ENCODE measurements at places on chromosomes 7 and 10. TPM values are rescaled to one million over a fixed set of nuclear protein-coding genes. Genes with fewer than 3 reads are reported as not detected.

GNG11 gene
- 0.68 TPM for total RNA-seq

FKBP6 gene
- not detected for total RNA-seq

- DNase-seq: no peak
These were observed 72.7 kb upstream of the MRLN start for GRCh38 chr10:59825932-59826331.

DNA sequence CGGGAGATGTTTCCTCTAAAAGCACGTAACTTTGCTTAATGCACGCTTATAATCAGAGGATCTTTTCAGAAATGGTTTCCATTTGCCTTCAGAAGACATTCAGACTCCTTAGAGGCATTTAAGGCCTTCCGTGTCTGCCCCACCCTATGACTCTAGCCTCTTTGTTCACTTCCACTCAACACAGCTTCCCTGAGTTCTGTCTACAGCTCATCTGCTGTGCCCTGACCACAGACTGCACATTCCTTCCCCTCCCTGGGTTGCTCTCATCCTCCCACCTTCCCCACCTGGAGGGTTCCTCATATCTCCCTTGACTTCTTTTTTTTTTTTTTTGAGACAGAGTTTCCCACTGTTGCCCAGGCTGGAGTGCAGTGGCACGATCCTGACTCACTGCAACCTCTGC, 16.6 kb downstream of the FBH1 start:
- no peak for DNase-seq

DNA sequence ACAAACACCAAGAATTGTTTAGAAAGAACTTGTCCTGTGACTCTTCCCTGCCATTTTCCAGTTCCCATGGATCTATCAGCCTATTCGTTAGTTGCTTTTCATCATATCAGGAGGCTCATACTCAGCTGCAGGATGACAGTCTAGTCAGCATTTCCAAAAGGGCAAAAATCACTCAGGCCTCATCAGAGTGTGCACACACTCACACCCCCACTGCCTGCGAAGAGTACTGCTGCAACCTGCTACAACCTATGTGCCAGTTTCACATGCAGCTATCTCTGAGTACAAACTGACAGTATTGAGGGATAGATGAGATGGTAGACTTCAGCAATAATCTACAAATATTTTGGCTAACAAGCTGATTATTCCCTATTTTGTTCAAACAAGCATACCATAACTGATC, 24.2 kb downstream of the CH25H start:
- DNase-seq: no peak

ZNF425 gene
- total RNA-seq: 5.3 TPM

GRCh38 chr7:137591421-137591837, 247.9 kb upstream of the PTN start:
- DNase-seq: peak; percentile 37

- DNase-seq: no peak
These were observed 73.3 kb downstream of the NRF1 start for GRCh38 chr7:129684777-129685176.

DNA sequence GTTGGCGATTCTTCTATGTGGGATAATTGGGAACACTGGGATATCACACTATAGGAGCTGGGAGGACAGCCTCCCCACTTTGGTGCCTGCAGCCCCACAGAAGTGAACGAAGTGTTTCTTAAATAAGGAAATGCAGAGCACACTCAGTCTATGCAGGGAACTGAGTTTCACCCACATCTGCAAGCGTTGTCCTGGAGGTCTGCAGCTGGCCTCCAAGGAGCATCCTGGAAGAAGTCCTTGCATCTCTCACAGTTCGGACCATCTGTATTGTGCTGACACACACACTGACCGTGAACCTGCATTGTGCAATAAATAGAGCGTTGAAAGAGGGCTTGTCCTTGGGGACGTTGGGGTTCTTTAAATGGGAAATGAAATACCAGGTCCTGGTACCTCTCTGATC, 25.8 kb downstream of the LAMB4 start:
- no peak for DNase-seq

TYW1B gene
- total RNA-seq: 5.1 TPM

GRCh38 chr7:98881561-98882315, 3.4 kb downstream of the TRRAP start:
- DNase-seq: no peak

DNA sequence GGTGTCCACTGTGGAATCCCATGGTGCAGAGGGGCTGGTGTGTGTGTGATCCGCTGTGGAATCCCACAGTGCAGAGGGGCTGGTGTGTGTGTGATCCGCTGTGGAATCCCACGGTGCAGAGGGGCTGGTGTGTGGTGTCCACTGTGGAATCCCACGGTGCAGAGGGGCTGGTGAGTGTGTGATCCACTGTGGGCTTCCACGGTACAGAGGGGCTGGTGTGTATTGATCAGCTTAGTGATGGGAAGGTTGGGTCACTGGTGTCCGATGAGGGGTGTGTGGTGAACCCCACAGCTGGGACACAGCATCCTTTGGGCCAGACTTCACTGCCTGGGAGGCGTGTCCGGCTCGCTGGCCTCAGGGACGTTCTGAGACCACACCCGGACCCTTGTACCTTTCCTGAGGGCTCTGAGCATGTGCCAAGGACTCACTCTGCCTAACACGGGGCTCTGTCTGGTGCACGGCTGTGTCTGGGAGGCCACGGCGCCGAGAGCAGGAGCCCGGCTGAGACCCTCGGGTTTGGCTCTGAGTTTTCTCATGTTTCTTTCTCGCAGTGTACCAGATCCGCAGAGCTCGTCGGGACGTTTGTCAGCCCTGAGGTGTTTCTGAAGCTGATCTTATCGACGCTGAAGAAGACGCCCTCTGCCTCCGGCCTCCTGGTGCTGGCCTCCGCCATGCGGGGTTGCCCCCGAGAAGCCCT, 29.3 kb upstream of the PRKAR1B start:
- no peak for DNase-seq

All from H9 (cell line).